ENCODE measurements at places on chromosomes 4 and X.

GRCh38 chrX:63658920-63659319 is 126.1 kb downstream of the ARHGEF9 start:
- no peak for DNase-seq

GRCh38 chr4:27016551-27016950 is 155.9 kb downstream of the STIM2 start:
- no peak for DNase-seq

GRCh38 chr4:2354118-2354517 is 64.3 kb downstream of the ZFYVE28 start:
- DNase-seq: no peak

DNA sequence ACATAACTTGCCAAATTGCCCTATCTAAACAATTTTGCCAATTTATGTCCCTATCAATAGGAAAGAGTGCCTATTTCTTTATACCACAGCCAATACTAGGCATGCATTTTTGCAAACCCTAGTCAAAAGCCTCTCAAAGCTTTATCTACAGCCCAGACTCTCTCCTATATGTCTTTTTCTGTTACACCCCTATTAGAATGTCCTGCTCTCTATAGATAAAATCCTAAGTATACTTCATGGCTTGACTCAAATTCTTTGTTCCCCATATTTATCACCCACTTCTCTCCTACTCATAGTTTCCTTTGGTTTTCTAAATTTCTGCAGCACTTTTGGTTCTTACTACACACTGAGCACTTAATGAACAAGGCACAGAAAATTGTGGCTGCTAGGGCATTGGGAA is 38.0 kb downstream of the NUP62CL start:
- no peak for DNase-seq

GRCh38 chrX:49312176-49312575 is 8.7 kb downstream of the GAGE10 start:
- no peak for DNase-seq

GRCh38 chrX:123277821-123278220 is 93.7 kb downstream of the GRIA3 start:
- no peak for DNase-seq

DNA sequence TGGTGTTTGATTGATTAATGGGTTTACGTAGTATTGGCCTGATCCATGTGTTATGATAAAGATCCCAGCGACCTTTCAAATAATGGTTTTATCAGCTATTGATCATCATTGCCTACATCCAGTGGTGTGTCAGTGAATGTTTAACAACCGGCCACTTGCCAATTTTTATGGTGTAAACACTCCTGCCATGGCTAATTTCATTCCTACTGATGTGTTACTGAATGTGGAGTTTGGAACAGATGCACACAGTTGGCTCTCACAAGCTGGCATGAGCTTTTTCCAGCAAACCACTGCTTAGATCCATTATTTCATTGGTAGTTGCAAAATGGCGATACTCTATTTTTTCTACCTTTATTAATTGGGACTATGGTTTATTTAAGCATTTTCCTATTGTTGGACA is 139.9 kb downstream of the REPS2 start:
- no peak for DNase-seq

DNA sequence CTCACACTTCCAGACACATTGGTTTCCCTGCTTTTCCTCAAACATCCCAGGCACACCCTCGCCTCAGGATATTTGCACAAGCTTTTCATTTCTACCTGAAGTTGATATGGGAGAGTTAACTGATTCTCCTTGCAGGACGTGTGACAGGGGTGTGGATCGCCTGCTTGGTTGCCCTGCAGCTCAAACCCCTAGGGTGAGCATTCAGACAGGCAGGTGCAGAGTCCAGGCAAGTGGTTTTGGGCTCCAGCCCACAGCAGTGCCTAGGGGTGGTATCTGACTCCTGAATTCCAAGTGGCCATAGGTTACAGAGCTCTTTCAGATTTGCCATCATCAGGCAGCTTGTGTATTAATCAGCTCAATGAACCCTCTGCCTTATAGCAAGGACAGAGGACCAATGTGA is 1104.2 kb upstream of the IGFBP7 start:
- no peak for DNase-seq

DNA sequence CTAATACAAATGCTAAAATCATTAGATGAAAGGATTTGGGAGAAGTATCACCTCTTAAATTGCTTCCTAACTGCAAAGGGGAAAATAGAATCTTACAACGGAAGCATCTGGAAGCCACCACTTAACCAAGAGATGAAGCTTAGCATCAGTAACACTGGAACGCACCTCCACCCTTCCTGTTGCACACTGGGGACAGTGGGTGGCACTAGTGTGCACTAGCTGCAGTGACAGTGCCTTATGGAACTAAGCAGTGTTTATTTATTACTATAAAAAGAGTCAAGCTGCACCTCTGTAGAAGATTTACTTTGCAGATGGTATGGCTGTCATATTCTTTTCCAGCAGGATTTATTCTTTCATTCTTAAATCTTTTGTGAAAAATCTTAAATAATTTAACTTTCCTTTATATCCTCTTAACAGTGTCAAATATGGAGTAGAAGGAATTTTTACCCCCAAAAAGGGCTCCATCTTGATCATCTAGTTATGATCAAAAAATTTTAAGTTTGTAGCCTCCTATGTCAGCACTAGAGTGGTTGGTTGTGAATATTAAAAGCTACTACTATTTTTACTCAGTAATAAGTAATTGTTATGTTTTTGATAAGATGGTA is 76.7 kb downstream of the SCD5 start:
- no peak for DNase-seq

DNA sequence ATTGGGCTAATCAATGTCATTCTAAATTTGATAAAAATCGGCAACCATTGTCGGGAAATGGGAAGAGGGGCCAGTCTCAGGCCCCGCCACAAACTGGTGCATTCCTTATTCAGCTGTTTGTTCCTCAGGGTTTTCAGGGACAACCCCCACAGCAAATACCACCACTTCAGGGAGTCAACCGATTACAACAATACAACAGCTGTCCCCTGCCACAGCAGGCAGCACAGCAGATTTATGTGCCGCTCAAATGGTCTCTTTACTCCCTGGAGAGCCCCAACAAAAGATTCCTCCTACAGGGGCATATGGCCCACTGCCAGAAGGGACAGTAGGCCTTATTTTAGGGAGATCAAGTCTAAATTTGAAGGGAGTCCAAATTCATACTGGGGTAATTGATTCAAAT is 61.8 kb downstream of the ZNF732 start:
- no peak for DNase-seq

DNA sequence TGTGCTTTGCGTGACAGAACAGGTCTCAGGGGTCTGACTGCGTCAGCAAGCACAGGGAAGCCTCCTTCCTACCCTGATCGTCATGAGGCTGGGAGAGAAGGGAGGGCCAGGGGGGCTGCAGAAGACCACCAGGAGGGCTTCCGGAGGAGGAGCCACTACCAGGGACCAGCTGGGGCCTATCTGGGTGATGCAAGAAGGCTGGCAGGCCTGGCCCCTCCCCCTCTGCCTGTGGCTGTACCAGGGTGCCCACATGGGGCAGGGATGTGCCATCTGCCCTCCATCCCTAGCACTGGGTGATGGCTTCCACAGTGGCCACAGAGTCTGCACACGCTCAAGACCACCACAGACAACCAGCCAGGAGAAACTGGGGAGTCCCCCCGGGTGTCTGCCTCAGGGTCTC is 116.4 kb upstream of the NKX1-1 start:
- DNase-seq: no peak

DNA sequence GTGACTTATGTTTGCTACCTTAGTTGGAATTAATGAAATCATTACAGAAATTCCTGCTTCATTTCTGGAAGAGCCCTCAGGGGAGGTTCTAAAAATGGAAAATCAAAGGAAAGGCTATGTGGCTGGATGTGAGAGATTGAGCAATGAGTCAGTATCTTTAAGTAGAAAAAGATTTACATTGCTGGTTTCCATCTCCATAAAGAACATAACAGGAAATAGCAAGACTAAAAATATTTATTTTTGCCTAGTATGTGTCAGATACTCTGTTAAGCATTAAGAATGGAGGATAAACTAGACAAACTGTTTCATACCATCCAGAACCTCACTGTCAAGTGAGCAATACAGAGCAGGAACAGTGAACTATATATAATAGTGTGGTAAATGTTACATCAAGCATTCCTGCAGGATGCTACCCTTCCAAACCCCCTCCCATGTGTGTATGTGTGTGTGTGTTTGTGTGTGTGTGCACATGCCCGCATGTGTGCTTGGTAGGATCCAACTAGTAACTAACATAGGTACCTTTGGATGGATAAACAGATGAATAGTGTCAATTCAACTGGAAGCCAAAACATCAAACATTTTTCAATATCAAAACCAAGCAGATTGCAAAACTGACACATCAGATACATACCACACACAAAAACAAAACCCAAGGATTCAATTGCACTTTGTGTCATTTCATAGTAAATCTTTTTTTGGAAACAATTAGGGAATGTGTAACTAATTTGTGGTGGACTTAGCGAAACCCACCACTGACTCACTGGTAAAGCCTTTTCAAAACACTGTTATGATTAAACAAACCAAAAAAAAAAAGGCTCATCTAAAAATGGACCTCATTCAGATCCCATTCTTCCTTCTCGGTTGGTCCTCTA is 223.4 kb downstream of the SHROOM3 start:
- DNase-seq: no peak

- DNase-seq: no peak
Measured at GRCh38 chr4:108933046-108933445, 170.2 kb upstream of the ETNPPL start.

- no peak for DNase-seq
Measured at GRCh38 chrX:24294619-24295018, 19.2 kb downstream of the SUPT20HL2 start.

- no peak for DNase-seq
Measured at GRCh38 chrX:112866175-112866574, 25.5 kb upstream of the AMOT start.

DNA sequence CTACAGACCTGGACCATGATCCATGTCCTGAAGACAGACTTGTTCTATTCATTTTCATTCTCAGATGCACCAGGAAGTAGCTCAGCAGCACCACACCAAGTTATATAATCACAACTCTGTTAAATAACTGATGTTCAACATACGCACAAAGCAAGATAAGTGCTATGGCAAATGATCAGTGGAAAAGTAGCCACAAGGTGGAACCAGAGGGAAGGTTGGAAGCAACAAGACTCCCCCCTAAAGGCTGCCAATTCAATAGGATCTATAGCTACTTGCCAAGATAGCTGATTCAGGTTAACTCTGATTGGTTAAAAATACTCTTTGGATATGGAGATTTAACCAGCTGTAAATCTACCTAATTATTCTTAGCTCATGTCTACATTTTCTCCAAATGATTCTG is 23.7 kb upstream of the FAM47B start:
- no peak for DNase-seq

DNA sequence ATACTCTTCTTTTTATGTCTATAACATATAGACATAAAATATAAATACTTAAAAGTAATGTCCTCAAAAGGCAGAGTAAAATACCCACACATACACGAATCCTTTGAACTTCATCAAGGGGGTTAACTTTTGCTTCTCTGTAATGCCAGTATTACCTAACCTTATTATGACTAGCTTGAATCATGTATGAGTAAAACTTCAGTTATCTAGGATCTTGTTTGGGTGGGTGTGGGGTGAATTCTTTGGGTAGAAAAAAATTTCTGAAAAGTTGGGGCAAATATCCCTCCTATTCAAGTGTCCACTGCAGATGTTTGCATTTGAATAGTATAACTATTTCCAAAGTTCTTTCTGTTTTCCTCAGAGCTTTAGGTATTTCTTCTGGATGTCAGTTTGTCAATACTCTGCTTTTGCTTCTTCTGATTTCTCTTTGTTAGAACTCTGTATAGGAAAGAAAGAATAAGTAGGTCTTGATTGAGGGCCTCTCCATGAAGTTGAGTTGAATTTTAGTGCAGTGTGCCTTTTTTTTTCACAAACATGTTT is 173.8 kb downstream of the ADGRL3 start:
- no peak for DNase-seq

DNA sequence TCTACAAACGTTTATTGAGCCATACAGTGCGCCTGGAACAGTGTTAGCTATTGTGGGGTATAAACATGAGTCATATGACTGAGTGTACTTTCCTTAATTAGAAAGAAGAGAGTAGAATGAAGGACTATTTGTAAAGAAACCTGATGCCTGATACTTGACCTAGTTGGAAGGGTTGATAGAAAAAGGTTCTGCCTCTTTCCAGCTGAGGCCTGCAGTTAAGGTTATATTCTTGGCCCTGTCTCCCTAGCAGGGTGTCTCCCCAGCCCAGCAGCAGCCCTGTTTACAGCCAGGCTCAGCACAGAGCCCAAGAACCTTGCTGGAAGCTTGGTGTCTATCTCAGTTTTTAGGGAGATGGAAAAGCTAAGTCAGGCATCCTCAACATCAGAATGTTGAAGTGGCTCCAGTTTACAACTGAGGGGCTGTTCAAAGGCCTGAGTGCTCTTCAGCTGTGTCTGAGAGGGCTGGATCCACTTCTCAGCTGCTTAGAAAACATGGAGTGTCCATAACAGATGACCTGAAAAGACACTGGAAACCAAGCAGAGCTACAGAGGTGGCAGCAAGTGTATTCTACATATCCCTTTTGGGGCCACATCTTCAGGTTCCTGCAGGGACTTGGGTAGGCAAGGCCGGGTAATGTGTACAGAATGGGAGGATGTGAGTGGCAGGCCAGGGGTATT is 21.6 kb downstream of the NYX start:
- no peak for DNase-seq

Measured in stimulated activated CD8-positive, alpha-beta memory T cell treated with anti-CD3 and anti-CD28 coated beads, Interleukin-4, amount 100 ng/mL, for 24 hours (primary cell).